ENCODE measurements at places on chromosomes 4 and X.

- no peak for DNase-seq
These were observed 85.0 kb upstream of the CPEB2 start for GRCh38 chr4:14917298-14917633.

DNA sequence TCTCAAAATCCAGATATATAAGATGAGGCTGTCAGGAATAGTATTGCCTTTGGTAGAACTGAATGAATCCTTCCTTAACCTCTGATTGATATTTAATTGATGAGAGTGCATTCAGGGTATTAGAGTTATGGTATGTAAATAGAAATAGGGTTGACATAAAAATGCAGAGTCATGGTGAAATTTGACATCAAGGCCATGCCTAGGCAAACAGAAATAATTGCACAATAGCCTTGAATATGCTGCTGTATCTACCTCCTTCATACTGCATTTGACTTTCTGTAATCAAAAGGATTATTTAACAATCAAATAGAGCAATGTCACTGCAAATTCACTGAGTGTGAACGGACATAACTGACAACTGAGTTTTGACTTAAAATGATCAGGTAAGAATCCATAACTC lies 1316.3 kb downstream of the STIM2 start:
- no peak for DNase-seq

DNA sequence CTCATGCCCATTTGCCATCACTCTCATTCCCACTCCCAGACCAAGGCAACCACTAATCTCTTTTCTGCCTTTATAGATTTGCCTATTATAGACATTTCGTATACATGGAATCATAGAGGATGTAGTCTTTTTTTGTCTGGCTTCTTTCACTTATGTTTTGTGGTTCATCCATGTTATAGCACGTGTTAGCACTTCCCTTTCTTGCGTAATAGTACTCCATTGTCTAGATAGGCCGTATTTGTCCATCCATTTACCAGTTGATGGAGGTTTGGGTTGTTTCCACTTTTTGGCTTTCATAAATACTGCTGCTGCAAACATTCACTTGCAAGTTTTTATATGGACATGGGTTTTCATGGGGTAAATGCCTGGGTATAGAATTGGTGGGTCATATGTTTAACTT lies 48.4 kb downstream of the KIF4A start:
- no peak for DNase-seq

DNA sequence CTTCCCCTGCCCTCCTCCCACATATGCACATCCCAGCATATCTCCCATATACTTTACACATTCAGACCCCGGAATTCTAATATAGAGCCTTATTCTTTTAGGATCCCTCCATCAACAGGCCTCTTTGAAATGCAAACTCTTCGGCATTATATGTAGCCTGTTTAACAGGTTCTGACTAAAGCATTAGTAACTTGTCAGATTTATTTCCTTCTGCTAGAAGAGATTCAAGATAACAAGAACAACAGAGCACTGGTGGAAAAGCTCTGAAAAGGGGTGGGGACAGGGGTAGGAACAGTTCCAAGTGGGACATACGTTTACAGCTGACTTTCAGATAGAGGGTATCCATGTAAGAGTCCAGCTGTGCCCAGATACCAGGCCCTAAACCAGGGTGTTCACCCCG lies 31.7 kb upstream of the PRPS1 start:
- DNase-seq: no peak

DNA sequence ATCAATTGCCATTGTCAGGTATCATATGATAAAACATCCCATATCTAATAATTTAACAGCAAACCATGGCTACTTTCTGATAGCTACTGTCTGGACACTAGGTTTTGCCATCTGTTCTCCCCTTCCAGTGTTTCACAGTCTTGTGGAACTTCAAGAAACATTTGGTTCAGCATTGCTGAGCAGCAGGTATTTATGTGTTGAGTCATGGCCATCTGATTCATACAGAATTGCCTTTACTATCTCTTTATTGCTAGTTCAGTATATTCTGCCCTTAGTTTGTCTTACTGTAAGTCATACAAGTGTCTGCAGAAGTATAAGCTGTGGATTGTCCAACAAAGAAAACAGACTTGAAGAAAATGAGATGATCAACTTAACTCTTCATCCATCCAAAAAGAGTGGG lies 7.0 kb downstream of the NPY5R start:
- DNase-seq: no peak

- DNase-seq: no peak
These were observed 27.1 kb downstream of the KCTD8 start for GRCh38 chr4:44421330-44422065.

DNA sequence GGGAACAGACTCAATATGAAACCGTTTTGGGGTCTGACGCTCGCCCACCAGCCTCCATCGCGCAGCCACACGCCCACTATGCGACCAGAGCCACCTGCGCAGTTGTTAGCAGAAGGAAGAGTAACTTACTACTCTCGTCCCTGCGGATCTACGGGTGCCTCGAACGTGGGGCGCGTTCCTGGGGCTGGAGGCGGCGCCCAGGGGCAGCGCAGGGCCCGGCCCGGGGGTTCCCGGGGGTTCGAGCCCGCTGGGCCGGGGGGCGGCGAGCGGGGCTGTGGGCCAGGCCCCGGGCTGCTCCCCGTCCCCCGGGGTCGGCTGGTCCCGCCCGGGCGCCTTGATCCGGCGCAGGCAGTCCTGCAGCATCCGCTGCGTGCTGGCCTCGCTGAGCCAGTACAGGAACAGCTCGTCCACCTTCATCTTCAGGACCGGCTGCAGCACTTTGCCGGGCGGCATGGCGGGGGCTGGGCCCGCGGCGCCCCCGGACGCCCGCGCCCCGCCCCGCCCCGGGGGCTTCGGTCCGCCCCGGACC lies 404 bp downstream of the PPP2R3B start:
- peak; percentile 40 for DNase-seq

- no peak for DNase-seq
These were observed 135.2 kb downstream of the PDE5A start for GRCh38 chr4:119493419-119493818.
